ENCODE measurements at places on chromosomes 5 and 9. TPM values are rescaled to one million over a fixed set of nuclear protein-coding genes. Genes with fewer than 3 reads are reported as not detected.

GRCh38 chr5:109694451-109694891 is 4.7 kb downstream of the MAN2A1 start:
- DNase-seq, result no peak

Gene TAF1L
- total RNA-seq, result not detected

Gene DAB2IP
- total RNA-seq, result 50.1 TPM

DNA sequence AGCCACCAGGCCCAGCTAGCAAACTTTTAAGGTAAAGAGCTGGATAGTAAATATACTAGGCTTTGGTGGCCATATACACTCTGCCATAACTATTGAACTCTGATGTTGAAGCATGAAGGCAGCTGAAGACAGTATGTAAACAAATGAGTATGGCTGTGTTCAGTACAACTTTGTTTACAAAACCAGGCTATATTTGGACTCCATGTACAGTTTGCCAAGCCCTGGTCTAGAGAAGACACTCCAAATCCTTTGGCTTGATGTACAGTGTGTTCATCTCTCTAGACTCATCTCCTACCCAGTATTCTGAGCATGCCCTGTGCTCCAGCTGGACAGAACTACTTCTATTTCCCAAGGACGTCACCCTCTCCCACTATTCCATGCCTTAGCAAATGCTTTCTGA is 54.3 kb upstream of the MEGF10 start:
- DNase-seq, result no peak

GRCh38 chr5:130104895-130105688 is 200.8 kb downstream of the CHSY3 start:
- DNase-seq, result no peak

Gene PLPP7
- 31.9 TPM for total RNA-seq

- DNase-seq, result no peak
Observed at GRCh38 chr9:131273856-131274673, 2.2 kb downstream of the FAM78A start.

Gene BRINP1
- total RNA-seq, result not detected

DNA sequence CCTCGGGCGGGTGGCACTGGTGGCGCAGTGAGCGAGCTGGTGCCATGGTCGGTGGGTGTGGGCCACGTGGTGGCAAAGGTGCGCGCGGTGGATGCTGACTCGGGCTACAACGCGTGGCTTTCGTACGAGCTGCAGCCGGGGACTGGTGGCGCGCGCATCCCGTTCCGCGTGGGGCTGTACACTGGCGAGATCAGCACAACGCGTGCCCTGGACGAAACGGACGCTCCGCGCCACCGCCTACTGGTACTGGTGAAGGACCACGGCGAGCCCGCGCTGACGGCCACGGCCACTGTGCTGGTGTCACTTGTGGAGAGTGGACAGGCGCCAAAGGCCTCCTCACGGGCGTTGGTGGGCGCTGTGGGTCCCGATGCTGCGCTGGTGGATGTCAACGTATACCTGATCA is 2.0 kb downstream of the PCDHA4 start:
- no peak for DNase-seq

Measured in sigmoid colon (tissue), 7 donors.